Kidney (tissue), 22 donors: ENCODE measurements at places on chromosomes 16 and 17.

DNA sequence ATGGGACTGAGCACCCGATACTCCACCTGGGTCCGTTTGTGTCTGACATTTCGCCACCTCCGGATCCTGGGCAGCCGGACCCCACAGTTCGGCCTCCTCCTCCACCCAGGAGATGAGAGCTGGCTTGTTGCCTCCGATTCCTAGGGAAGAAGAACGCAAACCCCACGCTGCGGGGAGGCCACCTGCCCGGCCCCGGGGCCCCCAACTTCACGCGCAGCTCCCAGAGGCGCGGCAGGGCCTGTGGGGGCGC, 542 bp downstream of the ZNF764 start:
- no peaks in the 10 kb centered on the region for H3K4me1 ChIP-seq
- no peaks in the 10 kb centered on the region for H3K36me3 ChIP-seq
- H3K27ac ChIP-seq: peak overlapping the region; percentile 95
- DNase-seq: no peak
- H3K27me3 ChIP-seq: no peaks in the 10 kb centered on the region

DNA sequence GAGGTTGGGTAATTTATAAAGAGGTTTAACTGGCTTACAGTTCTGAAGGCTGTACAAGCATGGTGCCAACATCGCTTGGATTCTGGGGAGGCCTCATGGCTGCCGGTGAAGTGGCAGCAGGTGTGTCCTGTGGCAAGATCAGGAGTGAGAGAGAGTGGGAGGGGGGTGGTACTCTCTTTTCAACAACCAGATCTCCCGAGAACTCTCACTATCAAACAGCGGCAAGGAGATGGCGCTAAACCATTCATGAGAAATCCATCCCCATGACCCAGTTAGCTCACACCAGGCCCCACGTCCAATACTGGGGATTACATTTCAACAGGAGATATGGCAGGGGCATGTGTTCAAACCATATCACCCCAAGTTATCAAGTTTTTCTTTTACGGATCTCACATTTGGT, 44.0 kb upstream of the CBX4 start:
- DNase-seq: no peak
- no peak overlapping the region for H3K4me3 ChIP-seq
- H3K4me1 ChIP-seq: no peaks in the 10 kb centered on the region
- H3K27ac ChIP-seq: no peak overlapping the region

GRCh38 chr16:86701286-86701975, 123.1 kb downstream of the FOXL1 start:
- H3K36me3 ChIP-seq: no peaks in the 10 kb centered on the region
- H3K4me1 ChIP-seq: no peaks in the 10 kb centered on the region
- no peak for DNase-seq
- H3K27me3 ChIP-seq: no peaks in the 10 kb centered on the region
- no peak overlapping the region for H3K27ac ChIP-seq

- no peak for DNase-seq
- H3K27ac ChIP-seq: no peak overlapping the region
- H3K36me3 ChIP-seq: peaks cover 2% of the 10 kb centered on the region
These were observed 26.8 kb upstream of the GLG1 start for GRCh38 chr16:74633686-74634085.

GRCh38 chr17:54968988-54969332, 395 bp downstream of the STXBP4 start:
- no peak for DNase-seq
- peaks cover 12% of the 10 kb centered on the region for H3K4me1 ChIP-seq
- no peaks in the 10 kb centered on the region for H3K36me3 ChIP-seq
- H3K27me3 ChIP-seq: no peaks in the 10 kb centered on the region
- H3K4me3 ChIP-seq: peak overlapping the region; percentile 88
- H3K27ac ChIP-seq: peak overlapping the region; percentile 82

- H3K4me1 ChIP-seq: peaks cover 24% of the 10 kb centered on the region
- H3K27ac ChIP-seq: no peak overlapping the region
- no peaks in the 10 kb centered on the region for H3K27me3 ChIP-seq
- H3K4me3 ChIP-seq: no peak overlapping the region
- no peaks in the 10 kb centered on the region for H3K36me3 ChIP-seq
These were observed 86.9 kb upstream of the CIBAR2 start for GRCh38 chr16:85199069-85199725.

DNA sequence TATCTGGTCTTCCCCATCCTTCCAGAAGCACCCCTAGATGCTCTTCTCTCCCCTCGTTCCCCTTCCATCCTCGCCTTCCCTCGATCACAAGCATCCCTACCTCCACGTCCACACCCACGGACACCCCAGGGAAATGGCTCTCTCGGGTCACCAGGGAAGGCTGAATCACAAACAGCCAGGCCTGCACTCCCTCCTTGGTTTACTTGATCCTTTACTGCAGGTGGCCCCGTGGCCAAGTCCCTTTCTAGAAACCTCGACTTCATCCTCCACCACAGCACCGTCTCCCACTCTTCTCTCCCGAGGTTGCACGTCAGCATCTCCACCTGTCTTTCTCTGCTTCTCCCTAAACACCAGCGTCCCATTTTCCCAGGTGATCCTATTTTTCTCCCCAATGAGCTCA, 6.5 kb upstream of the RBFOX3 start:
- no peaks in the 10 kb centered on the region for H3K4me1 ChIP-seq
- no peak overlapping the region for H3K27ac ChIP-seq
- DNase-seq: no peak
- peaks cover 26% of the 10 kb centered on the region for H3K27me3 ChIP-seq

- H3K4me1 ChIP-seq: no peaks in the 10 kb centered on the region
- H3K36me3 ChIP-seq: no peaks in the 10 kb centered on the region
- no peak overlapping the region for H3K4me3 ChIP-seq
- H3K27ac ChIP-seq: no peak overlapping the region
These were observed 46.0 kb downstream of the HS3ST2 start for GRCh38 chr16:22859925-22860324.

- peaks cover 4% of the 10 kb centered on the region for H3K4me1 ChIP-seq
- DNase-seq: no peak
- no peaks in the 10 kb centered on the region for H3K36me3 ChIP-seq
These were observed 10.5 kb downstream of the PDILT start for GRCh38 chr16:20393801-20394577.
